ENCODE measurements at places on chromosomes 7 and 10.

DNA sequence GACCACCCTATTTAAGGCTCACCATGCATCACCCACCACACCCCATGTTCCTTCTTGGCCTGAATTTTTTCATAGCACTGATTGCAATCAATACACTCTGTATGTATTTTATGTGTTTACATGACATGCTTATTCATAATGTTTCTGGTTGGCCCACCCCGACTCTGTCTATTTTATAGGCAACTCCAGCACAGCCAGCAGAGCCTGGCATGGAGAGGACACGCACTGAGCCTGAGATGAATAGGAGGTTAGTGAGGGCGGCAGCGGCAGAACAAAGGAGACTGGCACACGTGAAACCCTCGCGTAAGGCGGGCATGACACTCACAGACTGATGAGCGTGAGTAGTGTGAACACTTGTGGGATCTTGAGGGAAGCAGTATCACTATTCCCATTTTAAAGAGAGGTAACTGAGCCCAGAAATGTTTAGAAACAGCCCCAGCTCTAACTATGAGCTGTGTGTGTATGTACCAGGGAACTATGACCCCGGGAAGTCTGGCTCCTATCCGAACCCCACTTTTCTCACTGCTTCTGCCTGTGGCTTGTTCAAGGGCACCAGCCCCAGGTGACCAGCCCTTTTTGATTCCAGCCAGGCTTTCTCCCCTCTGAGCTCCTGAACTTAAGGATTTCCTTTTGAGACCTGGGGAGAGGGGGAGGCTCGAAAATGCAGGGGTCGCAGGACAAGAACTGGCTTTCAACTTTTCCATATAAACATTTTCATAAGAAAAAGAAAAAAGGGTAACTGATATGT, 113.3 kb downstream of the ARHGAP22 start:
- DNase-seq, result no peak

DNA sequence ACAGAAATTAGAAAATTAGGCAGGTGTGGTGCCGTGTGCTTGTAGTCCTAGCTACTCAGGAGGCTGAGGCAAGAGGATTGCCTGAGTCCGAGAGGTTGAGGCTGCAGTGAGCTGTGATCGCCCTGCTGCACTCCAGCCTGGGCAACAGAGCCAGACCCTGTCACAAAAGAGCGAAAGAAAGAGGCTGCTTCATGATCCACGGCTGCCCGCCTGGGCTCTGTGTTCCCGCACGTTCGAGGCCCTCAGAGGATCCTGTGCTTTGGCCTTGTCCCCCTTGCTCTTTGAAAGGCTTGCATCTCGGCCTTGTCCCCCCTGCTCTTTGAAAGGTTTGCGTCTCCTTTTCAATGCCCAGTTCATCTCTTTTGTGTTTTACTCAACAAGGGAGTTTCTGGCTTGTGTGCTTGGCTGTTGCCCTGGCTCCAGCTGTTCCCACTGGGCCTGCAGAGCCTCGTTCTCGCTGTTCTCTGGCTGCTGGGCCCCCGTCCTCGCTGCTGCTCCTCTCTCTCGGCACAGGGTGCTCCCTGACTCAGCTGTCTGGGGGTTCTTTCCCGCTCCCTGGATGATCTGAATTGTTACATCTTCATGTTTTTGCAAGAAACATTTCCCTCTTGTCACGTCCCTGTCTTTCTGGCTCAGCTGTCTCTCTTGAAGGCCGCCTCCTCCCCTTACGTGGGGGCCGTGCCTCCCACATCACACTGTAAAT, 45.1 kb upstream of the INPP5A start:
- no peak for DNase-seq

GRCh38 chr7:114889646-114890285, 32.1 kb upstream of the MDFIC start:
- peak; percentile 27 for DNase-seq

GRCh38 chr10:114265392-114266053, 26.5 kb downstream of the VWA2 start:
- DNase-seq, result no peak

DNA sequence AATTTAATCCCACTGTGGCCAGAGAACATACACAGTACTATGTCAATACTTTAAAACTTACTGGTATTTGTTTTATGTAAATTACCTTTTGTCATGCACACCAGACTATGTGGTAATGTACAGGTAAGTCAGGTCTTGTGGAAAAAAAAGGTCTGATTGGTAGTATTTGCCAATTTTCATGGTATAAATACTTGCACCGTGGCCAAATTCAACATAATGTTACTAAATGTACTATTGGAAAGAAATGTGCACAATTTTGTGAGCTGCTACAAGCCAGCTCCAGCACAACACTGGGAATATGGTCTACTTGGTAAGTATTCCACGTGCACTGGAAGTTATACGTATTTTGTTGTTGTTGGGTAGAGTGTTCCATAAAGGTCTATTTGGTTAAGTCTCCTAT, 392.5 kb downstream of the RPS24 start:
- DNase-seq, result no peak

- DNase-seq, result no peak
Observed at GRCh38 chr7:140899883-140900282, 24.8 kb downstream of the BRAF start.

GRCh38 chr10:69633673-69634635, 3.9 kb downstream of the FAM241B start:
- no peak for DNase-seq

DNA sequence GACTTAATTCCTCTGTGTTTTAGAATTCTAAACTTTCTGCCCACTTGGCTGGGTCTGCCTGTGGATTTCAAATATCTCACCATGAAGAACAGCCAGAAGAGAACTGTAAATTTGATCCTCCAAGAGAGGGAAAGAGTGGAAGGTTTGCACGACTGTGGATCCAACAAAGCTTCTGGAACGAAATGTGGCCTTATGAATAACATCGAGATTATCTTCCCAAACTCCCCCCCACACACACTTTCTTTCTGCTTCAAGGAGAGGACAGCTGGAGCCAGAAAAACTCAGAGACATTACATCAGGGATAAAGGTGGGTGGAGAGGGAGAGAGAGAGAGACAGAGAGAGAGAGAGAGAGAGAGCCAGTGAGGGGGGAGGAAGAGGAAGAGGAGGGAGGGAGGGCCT, 570.1 kb upstream of the MGMT start:
- DNase-seq, result no peak

DNA sequence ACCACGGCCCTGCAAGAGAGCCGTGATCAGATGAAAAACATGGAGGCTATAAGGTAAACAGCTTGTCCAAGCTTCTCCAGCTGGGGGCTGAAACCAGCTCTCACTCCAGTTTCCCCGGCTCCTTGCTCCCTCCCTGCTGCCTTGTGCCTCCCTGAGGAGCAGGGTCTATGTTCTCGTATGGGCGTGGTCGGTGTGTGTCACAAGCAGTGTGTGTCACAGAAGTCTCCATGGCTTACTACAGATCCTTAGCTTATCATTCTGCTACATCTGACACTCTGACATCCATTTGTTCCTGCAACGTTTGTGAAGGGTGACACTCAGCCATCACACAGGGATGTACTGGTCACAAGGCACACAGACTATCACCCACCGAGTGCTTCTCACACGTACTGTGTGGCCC, 54.6 kb downstream of the CSGALNACT2 start:
- DNase-seq, result no peak

- no peak for DNase-seq
Observed at GRCh38 chr10:58697691-58698090, 185.0 kb downstream of the BICC1 start.

- DNase-seq, result no peak
Observed at GRCh38 chr10:71700731-71701368, 18.7 kb downstream of the C10orf105 start.

- DNase-seq, result no peak
Observed at GRCh38 chr7:141700296-141700847, 1.6 kb downstream of the DENND11 start.

- DNase-seq, result no peak
Observed at GRCh38 chr7:24227068-24227467, 56.9 kb upstream of the NPY start.

DNA sequence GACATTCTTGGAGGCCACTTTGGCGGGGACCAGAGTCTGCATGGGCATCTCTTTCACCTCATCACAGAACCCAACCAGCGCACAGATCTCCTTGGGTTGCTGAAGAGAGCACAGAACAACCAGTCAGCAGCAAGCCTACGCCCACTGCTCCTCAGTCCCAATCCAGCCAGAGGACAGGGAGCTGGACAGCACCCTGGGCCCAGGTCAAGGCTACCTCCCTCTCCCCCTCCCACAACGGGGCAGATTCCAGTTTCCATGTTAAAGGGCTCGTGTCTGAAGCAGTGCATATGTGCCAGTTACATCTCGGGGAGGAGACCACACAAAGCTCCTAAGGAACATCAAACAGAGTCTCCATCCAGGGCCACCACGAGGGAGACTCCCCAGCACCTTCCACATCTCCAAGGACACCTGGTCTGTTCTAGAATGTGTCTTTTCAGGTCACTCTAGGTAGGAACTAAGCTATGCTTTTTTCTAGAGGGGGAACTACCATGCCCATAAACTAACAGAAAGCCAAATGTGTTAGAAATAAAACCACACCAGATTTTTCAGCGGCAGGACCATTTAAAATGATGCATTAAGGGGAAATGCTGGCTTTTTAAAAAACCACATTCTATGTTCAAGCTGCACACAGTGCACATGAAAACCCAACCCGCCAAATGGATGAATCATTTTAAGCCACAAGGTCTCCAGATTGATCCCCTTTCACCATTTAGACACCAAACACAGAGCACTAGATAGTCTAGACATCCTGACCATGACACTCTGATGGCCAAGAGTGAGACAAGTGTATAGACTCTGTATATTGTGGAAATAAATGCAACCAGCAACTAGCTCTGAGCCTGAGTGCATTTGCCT, 28.9 kb downstream of the PSAP start:
- no peak for DNase-seq

- no peak for DNase-seq
Observed at GRCh38 chr7:64908358-64908757, 5.3 kb downstream of the ZNF273 start.

- no peak for DNase-seq
Observed at GRCh38 chr10:105658696-105659095, 1017.6 kb downstream of the SORCS3 start.

DNA sequence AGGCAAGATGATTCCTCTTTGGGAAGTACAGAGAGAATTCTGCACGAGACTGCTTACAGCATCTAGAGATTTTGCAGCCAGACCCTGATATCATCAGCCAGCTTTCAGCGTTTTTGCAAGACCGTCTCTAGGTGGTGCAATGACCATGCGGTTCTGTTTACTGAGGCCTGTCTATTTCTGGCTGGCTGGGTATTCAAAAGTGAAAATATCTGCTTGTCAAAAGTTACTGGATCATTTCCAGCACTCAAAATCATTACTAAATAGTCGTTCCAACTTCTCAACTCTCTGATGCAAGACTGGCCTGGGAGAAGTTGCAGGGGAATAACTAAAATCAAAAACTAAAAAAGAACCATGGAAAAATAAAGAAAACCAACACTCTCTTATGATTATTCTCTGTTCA, 240.1 kb downstream of the ELMO1 start:
- peak; percentile 54 for DNase-seq

- DNase-seq, result no peak
Observed at GRCh38 chr10:84668186-84668763, 339.9 kb downstream of the CCSER2 start.

GRCh38 chr7:123622660-123623386, 21.2 kb downstream of the ASB15 start:
- no peak for DNase-seq

DNA sequence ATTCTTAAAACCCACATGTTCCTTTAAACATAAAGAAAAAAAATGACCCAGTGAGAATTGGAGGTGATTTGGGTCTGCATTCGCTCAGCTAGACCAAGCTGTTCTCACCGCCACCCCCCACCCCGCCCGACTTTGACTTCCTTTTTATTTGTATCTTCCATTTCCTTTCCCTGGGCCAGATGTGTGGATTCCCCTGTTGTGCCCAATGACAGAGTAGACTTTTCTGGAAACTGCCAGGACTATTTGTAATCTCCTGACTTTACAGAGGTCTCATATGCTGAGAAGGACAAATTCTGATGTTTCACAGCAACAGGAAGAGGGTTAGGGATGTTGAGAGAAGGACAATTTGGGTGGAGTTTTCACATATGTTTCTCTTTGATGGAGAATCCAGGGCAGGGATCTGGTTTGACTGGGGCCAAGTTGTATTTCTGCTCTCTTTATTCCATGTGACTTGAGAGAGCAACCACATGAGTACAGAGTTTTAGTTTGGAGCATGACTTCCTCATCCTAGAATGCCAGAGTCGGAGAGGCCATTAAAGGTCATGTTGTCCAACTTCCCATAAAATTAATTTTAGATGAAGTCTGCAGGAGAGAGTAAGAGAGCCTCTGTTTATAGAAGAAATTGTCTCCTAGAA, 1023.2 kb downstream of the LRMDA start:
- no peak for DNase-seq

DNA sequence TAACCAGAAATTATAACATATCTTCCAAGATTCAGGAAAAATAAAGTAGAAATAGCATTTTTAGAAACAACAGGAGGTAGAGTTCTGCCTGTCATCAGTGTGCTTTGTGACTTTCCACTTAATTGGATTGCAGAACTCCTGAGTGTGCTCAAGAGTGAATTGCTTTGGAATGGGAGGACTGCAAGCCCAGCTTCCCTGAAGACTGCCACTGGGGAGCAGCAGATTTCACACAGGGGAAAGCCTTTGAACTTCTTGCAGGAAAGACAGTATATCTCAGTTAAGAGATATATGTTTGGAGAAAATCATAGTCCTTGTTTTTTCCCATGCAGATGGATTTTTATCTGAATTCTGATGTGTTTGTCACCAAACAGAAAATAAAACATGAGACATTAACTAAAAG, 124.5 kb downstream of the TMEM168 start:
- DNase-seq, result no peak

GRCh38 chr7:158015403-158016179, 572.0 kb downstream of the PTPRN2 start:
- DNase-seq, result no peak

GRCh38 chr10:11663763-11664555, 52.5 kb upstream of the USP6NL start:
- no peak for DNase-seq

DNA sequence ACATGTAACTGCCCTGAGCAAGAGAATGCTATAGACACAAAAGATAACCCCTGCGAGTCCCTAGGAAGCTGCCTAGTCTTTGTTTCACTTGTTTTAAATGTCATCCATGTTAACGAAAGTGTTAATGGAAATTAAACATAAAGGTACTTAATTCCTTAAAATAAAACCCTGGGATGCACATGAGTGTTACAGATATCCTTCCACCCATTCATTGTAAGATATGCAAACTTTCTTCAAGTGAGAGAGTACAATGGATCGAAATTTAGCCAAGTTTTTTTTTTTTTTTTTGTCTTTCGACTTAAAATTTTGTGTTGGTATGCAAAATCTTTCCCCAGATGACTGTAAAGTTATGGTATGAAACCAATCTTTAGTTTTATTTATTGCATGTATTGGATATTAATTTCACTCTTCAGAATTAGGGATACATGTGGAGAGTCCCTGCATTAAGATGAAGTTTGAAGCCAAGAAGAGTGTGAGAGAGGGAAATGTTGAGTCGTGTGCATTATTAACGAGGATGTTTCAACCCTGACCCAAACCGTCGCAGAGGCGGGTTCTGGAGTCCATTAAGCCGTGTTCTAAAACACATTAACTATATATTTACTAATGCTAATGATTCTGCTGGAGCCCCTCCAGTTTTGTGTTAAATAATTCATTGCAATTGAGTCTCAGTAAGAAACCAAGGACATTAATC, 1.6 kb downstream of the CDK14 start:
- DNase-seq, result no peak

Data from CD4-positive, alpha-beta T cell (primary cell).